Prostate gland (tissue), 2 donors: ENCODE measurements at places on chromosomes 11 and 22. TPM values are rescaled to one million over a fixed set of nuclear protein-coding genes. Genes with fewer than 3 reads are reported as not detected.

GRCh38 chr11:76526878-76527277 lies 82.1 kb downstream of the EMSY start:
- no peak overlapping the region for H3K4me3 ChIP-seq
- peaks cover 5% of the 10 kb centered on the region for H3K4me1 ChIP-seq
- no peak for DNase-seq

The SPI1 gene
- total RNA-seq = 6.8 TPM

The OR52E8 gene
- not detected for total RNA-seq

The LMO2 gene
- total RNA-seq = 11.4 TPM

DNA sequence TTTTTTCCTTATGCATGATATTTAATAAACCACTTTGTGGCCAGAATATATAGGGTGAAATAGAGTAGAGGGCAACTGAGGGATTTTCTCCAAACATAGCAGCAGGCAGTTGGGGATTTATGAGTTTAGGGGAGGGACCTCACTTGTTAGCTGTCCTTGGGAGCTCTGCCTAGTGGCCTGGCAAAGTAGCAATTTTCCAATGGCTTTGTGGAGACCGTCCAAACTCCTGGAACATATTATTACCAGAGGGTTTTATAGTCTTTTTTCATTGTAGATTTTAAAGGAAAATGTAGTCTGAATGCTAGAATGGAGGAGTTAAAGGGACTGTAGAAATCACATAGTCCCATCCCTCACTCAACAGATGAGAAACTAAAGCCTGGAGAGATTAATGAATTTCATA lies 32.3 kb downstream of the AMOTL1 start:
- H3K36me3 ChIP-seq = no peaks in the 10 kb centered on the region
- peaks cover 14% of the 10 kb centered on the region for H3K4me1 ChIP-seq
- H3K4me3 ChIP-seq = no peak overlapping the region
- no peaks in the 10 kb centered on the region for H3K27me3 ChIP-seq
- peak overlapping the region; percentile 62 for H3K27ac ChIP-seq
- DNase-seq = peak; percentile 86

DNA sequence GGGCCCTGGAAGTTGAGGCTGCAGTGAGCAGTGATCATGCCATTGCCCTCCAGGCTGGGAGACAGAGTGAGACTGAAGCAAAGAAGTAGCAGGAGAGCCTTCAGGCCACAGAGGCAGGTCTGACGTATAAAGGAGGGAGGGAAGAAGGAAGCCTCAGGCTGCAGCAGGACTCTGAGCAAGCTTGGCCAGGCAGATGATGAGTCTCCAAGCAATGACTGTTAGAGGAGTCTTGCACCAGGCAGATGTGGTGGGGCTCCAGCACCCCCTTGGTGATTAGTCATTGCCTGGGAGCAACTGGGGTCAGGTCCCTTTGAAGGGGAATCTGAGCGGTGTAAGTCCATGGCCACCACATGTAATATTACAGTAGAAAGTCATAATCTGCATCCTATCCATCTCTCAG lies 36.6 kb upstream of the NFAM1 start:
- DNase-seq = no peak
- H3K27me3 ChIP-seq = no peaks in the 10 kb centered on the region
- H3K27ac ChIP-seq = no peak overlapping the region
- H3K36me3 ChIP-seq = no peaks in the 10 kb centered on the region

DNA sequence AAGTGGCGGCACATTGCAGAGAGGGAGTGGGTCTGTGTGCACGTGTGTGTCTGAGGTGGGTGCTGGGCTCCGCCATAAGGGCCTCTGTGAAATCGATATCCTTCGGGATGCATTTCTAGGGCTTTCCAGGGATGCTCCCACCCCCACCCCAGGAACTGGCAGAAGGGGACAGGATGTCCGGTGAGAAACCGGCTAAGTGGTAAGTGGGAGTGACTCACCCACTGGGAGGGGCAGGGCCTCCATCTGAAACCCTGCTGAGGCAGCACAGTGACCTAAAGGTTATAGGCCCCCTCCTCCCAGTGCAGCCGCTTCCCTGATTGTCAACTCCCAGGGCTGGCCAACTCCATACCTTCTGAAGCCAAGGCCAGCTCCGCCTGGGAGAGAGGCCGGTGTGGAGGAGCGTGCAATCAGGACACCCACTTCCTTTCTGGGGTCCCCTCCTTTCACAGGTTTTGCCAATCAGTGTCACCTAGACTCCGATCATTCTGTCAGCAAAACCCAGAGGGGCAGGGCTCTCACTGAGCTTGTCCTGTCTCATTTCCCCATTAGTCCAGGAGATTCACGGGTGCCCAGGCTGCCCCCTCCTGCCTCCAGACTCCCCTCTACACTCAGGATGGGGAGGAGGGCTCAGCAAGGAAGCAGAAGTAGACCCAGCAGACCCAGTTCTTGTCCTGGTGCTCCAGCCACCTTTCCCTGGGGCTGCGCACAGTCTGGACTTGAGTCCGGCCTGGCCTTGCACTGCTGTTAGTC lies 44.5 kb downstream of the NECTIN1 start:
- H3K36me3 ChIP-seq = no peaks in the 10 kb centered on the region
- H3K27me3 ChIP-seq = no peaks in the 10 kb centered on the region
- H3K27ac ChIP-seq = peak overlapping the region; percentile 91
- DNase-seq = peak; percentile 70

GRCh38 chr11:111245425-111245824 lies at the start of gene POU2AF2:
Gene POU2AF2, plus strand, starts transcription at chr11:111245725. Its CDS starts 129 bp downstream, at chr11:111245854.
- H3K27ac ChIP-seq = no peak within 1 kb of the TSS
- H3K4me1 ChIP-seq = no peaks in the 10 kb centered on the region
- DNase-seq = no peak
- no peak within 1 kb of the TSS for H3K4me3 ChIP-seq
- H3K27me3 ChIP-seq = no peaks in the 10 kb centered on the region

The PLEKHB1 gene
- total RNA-seq = 64.9 TPM

GRCh38 chr22:35905894-35906293 lies 122.7 kb downstream of the RBFOX2 start:
- no peaks in the 10 kb centered on the region for H3K4me1 ChIP-seq
- H3K36me3 ChIP-seq = no peaks in the 10 kb centered on the region
- no peaks in the 10 kb centered on the region for H3K27me3 ChIP-seq
- H3K27ac ChIP-seq = no peak overlapping the region
- H3K4me3 ChIP-seq = no peak overlapping the region
- no peak for DNase-seq

DNA sequence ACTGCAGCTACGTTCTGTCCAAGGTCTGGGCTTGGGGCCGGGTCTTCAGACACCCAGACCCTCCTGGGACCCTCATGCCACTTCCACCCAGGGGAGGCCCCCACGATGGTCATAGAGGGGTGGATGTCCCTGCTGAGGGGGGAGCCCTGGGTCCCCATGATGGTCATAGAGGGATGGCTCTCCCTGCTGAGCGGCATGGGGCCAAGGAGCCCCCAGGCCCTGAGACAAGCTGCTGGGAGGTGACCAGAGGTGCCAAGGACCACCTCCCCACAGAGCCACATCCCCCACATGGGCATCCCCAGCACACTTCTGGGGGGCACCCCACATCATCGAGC lies 7.2 kb downstream of the MUC5B start:
- H3K4me1 ChIP-seq = no peaks in the 10 kb centered on the region
- H3K4me3 ChIP-seq = no peak overlapping the region
- no peak for DNase-seq
- no peaks in the 10 kb centered on the region for H3K36me3 ChIP-seq
- H3K27me3 ChIP-seq = peaks cover 15% of the 10 kb centered on the region
- no peak overlapping the region for H3K27ac ChIP-seq

GRCh38 chr11:86508604-86509587 lies 134.2 kb downstream of the CCDC81 start:
- H3K4me1 ChIP-seq = no peaks in the 10 kb centered on the region
- no peak for DNase-seq
- H3K36me3 ChIP-seq = no peaks in the 10 kb centered on the region
- no peak overlapping the region for H3K27ac ChIP-seq

- H3K27ac ChIP-seq = no peak overlapping the region
- no peaks in the 10 kb centered on the region for H3K4me1 ChIP-seq
- no peaks in the 10 kb centered on the region for H3K36me3 ChIP-seq
- no peaks in the 10 kb centered on the region for H3K27me3 ChIP-seq
- DNase-seq = no peak
- H3K4me3 ChIP-seq = no peak overlapping the region
Observed at GRCh38 chr22:36067235-36067558, 38.6 kb upstream of the RBFOX2 start.

The OR4D5 gene
- total RNA-seq = not detected

DNA sequence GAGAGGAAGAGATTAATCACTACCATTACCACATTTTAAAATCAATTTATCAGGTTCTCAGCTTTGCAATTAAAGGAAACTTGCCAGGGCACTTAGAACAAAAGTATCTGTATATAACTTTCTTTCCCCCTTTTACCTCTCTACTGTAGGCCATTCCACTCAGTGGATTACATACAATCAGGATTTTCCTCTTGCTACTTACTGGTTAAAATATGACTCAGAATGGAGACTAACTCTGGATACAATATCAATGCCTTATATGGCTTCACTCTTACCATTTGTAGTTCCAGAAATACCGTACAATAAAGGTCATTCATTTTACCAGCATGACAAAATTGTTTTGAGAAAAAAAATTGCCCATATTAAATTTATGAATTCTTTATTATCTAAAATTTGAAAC lies 706.8 kb downstream of the KCNA4 start:
- DNase-seq = no peak
- H3K4me1 ChIP-seq = no peaks in the 10 kb centered on the region
- H3K27ac ChIP-seq = no peak overlapping the region
- H3K27me3 ChIP-seq = no peaks in the 10 kb centered on the region

DNA sequence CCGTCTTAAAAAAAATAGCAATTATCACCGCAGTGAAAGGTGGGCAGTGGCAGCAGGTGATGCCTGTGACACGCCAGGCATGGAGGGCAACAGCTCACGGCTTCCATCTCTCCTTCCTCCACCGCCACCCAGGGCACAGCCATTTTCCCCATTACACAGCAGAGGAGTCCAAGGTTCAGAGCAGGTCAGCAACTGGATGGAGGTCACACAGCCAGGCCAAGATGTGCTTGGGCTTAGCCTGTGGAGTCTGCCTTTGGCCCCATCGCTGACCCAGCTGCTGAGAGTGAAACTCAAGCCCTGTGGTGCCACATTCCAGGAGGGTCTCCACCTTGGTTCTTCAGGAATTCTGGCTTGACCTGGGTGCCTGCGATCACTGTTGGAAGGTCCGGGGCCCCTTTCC lies 411.1 kb downstream of the SHANK2 start:
- no peaks in the 10 kb centered on the region for H3K4me1 ChIP-seq
- DNase-seq = no peak
- H3K27ac ChIP-seq = no peak overlapping the region

GRCh38 chr22:39453765-39454378 lies 2.9 kb upstream of the MGAT3 start:
- no peaks in the 10 kb centered on the region for H3K36me3 ChIP-seq
- no peak overlapping the region for H3K27ac ChIP-seq
- H3K27me3 ChIP-seq = peaks cover 2% of the 10 kb centered on the region
- no peak overlapping the region for H3K4me3 ChIP-seq
- no peak for DNase-seq

GRCh38 chr22:48631288-48631863 lies 1196.3 kb downstream of the BRD1 start:
- H3K27ac ChIP-seq = no peak overlapping the region
- no peak for DNase-seq
- no peaks in the 10 kb centered on the region for H3K4me1 ChIP-seq
- no peaks in the 10 kb centered on the region for H3K27me3 ChIP-seq
- H3K4me3 ChIP-seq = no peak overlapping the region

- no peaks in the 10 kb centered on the region for H3K4me1 ChIP-seq
- H3K27me3 ChIP-seq = no peaks in the 10 kb centered on the region
- no peak overlapping the region for H3K27ac ChIP-seq
- no peak overlapping the region for H3K4me3 ChIP-seq
- H3K36me3 ChIP-seq = no peaks in the 10 kb centered on the region
Observed at GRCh38 chr11:129703846-129704245, 111.8 kb upstream of the TMEM45B start.

GRCh38 chr22:40348025-40348658 lies 1.8 kb downstream of the ADSL start:
- H3K4me3 ChIP-seq = no peak overlapping the region
- DNase-seq = peak; percentile 69
- no peak overlapping the region for H3K27ac ChIP-seq
- H3K36me3 ChIP-seq = no peaks in the 10 kb centered on the region
- peaks cover 4% of the 10 kb centered on the region for H3K4me1 ChIP-seq
- no peaks in the 10 kb centered on the region for H3K27me3 ChIP-seq

The ACER3 gene
- 11.3 TPM for total RNA-seq
